ENCODE measurements at places on chromosomes 5 and 9. TPM values are rescaled to one million over a fixed set of nuclear protein-coding genes. Genes with fewer than 3 reads are reported as not detected.

The OLFML2A gene
- total RNA-seq, result not detected

DNA sequence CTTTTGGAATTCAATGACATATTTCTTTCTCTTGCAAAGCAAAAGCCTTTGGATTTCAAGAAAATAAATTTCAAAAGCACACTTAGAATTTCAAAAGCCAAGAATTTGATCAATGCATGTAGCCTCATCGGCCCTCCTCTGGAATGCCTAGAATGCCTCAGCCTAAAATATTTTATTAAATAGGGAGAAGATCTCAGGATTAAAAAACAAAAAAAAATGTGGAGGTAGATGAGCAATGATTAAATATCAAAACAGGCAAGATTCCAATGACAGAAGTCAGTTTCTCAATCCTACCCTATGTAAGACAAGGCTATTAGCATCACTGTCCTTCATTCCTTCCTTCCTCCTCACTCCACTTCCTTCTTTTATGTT is 169.0 kb downstream of the CDH6 start:
- no peak for DNase-seq

DNA sequence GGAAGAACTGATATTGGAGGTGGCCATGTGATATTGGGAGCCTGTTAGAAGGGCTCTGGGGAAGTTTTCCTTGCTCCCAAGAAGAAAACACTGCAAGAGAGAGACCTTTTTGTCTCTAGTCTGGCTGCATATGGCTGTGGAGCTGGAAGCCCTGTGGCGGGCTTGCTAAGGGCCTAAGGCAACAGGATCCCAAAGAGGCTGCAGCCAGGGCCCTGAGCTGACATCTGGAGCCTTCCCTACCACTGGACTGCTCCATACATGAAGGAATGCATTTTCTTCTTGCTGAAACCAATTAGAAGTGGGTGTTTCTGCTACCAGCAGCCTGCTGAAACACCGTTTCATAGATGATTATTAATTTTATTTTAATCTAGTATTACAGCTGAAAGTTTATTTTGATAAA is 42.2 kb downstream of the GNAQ start:
- DNase-seq, result no peak

GRCh38 chr5:72647806-72648205 is 140.6 kb upstream of the ZNF366 start:
- DNase-seq, result no peak

GRCh38 chr5:125411071-125411743 is 664.8 kb upstream of the ZNF608 start:
- DNase-seq, result no peak

Data from CD8-positive, alpha-beta memory T cell (primary cell).